SK-MEL-5 (cell line): ENCODE measurements at places on chromosomes 12 and 14. TPM values are rescaled to one million over a fixed set of nuclear protein-coding genes. Genes with fewer than 3 reads are reported as not detected.
A peak's percentile ranks its signal among the peaks of the same experiment; 100 is the strongest.

DNA sequence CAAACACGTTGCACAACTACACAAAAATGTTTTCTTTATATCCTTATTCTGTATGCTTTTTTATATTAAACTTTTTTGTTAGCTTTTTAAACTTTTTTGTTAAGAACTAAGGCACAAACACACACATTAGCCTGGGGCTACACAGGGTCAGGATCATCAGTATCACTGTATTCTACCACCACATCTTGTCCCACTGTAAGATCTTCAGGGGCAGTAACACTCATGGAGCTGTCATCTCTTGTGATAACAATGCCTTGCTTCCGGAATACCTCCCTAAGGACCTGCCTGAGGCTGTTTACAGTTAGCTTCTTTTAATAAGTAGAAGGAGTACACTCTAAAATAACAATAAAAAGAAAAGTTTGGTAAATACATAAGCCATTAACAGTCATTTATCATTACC is 42.2 kb downstream of the PLEKHA5 start:
- DNase-seq, result no peak

DNA sequence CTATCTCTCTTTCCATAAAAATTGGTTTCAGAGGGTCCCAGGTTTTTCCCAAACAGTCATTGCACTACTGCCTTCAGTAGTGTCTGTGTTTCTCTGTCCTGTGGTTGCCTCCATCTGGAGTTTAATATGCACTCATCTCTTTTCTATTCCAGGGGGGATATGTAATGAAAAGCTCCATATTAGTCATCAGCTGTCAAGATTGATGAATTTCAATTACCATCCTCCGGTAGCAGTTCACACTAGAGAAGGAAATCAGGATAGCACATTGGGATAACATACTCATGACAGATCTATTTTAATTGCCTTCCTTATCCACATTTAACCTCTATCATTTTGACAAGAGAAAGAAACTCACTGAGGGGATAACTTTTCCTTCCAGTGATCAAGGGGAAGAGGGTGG is 589.0 kb upstream of the SEL1L start:
- DNase-seq, result no peak

DNA sequence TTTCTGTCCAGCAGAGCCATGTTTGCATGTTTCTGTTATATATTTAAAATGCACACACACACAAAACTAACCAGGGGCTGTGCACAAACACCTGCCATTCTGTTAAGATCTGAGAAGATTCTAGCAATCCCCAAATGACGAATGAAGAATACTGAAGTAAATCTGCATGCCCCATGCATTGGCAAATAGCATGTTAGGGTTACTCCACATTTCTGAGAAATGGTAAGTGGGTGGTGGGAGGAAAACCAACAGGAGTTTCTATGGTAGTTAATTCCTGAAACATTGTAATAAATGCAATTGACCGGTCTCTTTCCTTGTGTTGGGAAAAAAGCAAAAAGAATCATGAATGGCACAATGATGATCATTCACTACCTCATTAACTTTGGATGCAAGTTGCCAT is 318.0 kb downstream of the BCAT1 start:
- no peak for DNase-seq

DNA sequence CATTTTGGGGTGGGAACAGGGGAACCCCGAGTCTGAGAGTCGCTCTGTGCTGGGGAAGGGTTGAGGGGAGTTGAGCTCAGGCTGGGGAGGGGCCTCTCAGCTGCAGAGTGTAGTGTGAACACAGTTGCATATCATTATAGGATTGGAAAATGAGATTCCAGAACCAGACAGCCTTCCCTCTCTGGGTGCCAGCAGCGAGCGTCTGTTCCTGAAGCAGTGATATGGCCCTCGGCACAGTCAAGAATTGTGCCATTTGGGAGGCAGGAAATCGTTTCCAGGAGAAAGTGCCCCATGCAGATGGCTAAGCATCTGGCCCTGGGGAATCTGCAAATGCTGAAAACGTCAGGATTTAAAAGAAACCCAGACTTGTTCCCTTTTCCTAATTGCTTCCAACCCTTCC is 70.4 kb upstream of the SFSWAP start:
- no peak for DNase-seq

DNA sequence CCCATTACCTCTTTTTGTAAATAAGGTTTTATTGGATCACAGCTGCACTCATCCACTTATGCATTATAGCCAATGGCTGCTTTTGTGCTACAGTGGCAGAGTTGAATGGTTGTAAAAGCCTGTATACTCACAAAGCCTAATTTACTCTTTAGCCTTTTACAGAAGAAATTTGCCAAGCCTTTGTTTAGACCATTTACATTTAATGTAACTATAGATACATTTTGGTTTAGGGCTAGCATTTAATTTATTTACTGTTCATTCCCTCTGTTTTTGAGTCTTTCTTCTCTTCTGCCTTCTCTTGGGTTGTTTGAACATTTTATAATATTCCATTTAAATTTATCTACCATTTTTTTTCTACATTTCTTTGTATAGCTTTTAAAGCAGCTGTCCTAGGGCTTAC is 217.1 kb upstream of the AMIGO2 start:
- no peak for DNase-seq

DNA sequence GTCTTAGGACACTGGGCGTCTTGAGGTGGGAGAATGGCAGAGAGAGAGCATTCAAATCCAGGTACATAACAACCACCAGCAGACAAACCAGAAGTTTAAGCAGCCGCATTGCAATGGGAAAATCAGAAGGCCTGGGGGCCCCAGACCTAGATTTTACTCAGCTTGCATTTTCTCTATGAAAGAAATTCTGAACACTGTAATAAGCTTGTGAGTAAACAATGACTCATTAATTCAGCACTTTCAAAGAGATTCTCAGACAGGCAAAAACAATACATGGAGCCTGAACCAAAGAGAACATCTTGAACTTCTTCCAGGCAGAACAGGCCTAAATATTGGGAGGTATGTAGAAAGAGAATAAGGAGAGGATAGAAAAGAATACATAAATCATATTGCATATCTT is 69.8 kb upstream of the IFNG-AS1 start:
- no peak for DNase-seq

DNA sequence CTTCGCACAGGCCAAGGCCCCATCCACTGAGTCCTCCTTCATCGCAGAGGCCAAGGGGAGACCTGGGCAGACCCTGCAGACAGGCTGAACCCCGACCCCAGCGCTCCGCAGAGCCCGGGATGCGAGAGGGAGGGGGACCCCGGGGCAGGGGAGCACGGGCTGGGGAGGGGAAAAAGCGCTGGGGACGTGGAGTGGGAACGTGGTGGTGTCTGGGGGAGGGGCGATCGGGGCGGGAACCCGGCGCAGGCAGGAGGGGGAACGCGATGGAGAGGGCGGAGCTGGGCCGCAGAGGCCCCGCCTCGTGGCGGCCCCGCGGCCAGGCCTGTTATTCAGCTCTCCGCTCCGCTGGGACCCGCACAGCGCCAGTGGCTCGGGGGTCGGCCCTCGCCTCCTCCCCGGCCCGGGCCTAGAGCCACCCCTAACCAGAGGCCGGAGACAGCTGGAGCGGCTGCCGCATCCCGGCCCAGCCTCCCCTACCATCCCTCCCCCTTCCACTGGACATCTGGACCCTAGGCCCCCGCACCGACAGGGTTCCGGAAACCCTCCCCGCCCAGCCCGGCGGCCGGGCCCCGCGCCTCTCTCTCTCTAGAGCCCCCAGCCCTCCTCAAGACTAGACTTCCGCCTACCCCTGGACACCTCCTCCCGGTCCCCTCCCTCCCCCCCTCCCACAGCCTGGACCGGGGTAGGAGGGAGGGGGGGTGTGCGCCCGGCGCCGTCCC is at the start of gene ARHGEF25:
TSS of gene ARHGEF25 (plus strand) at position 328 of the 719 bp plus-strand sequence. CDS start 460 bp downstream, outside the sequence.
- peak; percentile 56 for DNase-seq

DNA sequence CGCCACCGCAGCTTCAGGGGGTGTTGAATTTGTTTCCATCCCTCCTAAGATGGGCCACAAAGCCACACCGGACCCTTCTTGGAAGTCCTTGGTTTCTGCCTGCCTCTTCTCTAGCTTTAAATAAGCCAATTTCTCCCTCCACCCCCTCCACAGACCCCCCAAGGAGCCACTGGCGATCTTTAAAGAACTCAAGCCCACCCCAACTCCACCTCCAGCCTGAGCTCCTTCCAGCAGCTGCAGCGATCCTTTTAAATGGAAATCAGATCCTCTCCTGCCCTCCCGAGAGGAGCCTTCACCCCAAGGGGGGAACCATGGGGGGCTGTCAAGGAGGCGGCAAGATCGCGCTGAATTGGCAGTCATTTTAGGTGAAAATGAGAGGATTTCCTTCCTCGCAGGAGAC is 133.1 kb downstream of the NCOR2 start:
- DNase-seq, result no peak

- no peak for DNase-seq
These were observed 393.5 kb downstream of the NOVA1 start for GRCh38 chr14:26204366-26204727.

DNA sequence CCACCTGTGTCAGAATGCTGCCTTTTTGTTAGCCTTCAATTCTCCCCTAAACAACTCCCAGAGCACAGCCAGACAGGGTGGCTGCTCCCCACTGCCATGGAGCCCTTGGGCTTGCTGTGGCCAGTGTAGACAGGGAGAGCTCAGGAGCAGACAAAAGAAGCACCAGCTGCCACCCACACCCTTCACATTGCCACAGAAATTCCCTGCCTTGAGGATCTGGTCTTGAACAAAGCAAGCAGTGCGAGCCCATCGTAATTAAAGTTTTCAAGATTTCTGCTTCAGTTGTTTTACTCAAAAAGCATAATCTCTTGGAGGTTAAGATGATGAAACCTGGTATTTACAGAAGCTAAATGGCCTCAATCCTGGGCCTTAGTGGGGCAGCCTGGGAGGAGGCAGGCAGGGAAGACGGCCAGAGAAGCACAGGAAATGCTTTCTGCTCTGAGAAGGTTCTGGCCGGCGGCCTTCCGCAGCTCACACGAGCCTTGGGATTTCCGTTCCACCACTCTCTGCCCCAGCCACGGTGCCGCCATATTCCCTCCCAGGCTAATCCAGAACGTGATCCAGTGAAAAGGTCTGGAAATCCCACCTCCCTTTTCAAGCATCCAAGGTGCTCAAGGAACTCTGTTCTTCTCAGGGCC is 535.2 kb downstream of the BCL11B start:
- no peak for DNase-seq

DNA sequence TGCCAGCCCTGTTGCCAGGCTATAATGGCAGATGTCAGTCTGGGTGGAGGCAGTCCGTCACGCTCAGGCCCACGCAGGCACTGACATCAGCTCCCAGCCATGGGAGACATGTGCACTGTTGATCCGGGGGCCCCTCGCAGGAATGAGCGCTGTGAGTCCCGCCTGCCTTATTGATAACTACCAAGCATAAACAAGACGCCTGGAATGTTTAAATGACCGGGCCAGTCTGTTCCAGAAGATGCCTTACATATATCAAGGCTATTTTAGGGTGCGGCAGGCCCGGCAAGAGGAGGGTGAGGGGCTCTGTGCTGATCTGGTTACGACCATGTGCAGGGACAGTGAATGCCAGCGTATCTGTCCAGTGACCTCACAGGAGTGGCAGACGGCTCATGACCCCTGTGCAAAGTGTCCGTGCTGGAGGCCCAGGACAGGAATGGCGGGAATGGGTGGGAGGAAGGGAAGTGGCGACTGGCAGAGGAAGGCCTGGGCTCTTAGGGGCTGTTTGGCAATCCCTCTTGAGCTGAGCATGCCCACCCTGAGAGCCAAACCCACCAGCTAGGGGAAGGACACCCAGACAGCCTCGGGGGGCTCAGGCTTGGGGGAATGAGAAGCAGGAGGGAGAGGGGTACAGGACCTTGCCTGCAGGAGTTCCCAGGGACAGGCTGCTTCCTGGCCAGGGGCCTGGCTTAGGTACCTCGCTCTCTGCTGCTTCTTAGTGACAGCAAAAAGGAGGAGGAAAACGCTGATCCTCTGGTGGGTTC is 49.3 kb downstream of the DLK1 start:
- no peak for DNase-seq

DNA sequence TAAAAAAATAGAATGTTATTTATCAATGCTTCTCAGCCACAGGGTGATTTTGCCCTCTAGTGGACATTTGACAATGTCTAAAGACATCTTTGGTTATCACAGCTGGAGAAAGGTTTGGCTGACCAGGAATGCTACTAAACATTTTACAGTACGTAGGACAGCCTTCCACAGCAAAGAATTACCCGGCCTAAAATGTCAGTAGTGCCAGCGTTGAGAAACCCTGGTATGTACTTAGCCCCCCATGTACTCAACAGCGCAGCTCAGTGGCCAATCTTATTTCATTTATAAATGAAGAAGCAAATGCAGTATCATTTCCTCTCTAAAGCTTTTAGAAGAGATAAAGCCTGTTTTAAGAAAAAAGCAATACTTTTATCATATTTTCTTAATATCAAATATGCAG is 5.8 kb downstream of the MARK3 start:
- peak; percentile 86 for DNase-seq

DNA sequence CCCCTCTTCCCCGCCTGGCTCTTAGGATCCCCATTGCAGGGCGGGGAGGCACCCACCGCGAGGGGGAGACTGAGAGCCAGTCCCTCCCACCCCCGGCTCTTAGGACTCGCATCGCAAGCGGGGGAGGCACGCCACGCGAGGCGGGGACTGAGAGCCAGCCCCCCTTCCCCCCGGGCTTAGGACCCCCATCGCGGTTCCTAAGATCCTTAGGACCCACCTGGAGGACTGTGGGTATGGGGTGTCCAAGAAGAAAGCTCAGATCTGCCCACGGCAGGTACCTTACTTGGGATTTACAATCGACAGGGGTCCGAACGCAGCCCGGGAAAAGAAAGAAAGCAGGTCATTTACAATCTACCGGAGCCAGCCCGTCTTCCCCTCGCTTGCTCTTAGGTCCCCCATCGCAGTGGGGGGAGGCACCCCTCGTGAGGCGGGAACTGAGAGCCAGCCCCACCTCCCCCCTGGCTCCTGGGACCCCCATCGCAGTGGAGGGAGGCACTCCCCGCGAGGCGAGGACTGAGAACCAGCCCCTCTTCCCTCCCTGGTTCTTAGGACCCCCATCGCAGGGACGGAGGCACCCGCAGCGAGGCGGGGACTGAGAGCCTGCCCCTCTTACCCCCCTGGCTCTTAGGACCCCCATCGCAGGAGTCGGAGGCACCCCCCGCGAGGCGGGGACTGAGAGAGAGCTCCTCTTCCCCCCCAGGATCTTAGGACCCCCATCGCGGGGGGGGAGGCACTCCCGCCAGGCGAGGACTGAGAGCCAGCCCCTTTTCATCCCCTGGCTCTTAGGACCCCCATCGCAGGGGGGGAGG is 43.7 kb downstream of the DDX11 start:
- DNase-seq, result peak; percentile 74

DNA sequence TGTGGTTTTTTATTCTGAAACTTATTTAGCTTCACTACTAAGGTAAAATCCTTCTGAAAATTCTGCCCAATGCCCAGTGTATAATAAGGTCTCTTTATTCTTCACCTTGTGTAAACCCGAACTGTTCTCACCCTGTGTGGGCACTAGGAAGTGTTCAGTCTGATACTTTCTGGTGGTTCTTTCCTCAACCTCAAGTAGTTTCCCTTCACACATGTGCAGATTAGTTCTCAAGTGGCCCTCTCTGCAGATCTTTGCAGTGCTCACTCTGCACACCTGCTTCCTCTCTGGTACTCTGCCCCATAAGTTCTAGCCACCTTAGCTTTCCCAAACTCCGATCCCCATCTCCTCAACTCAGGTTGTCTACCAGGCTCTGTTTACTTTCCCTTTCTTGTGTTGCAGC is 61.6 kb downstream of the RAD51B start:
- DNase-seq, result no peak

The SMCO2 gene
- not detected in 2 replicates for total RNA-seq

The SYT1 gene
- total RNA-seq, result 0.72 TPM in 1 of 2 replicates, not detected in the other

The OR6C1 gene
- not detected in 2 replicates for total RNA-seq

The TAS2R30 gene
- total RNA-seq, result 0.74 and 0.75 TPM in 2 replicates

The RNFT2 gene
- total RNA-seq, result 2.3 and 3.3 TPM in 2 replicates

The CABP1 gene
- total RNA-seq, result 1.2 and 2.8 TPM in 2 replicates
